Effector memory CD8-positive, alpha-beta T cell (primary cell): ENCODE measurements at places on chromosomes 1 and 21.

DNA sequence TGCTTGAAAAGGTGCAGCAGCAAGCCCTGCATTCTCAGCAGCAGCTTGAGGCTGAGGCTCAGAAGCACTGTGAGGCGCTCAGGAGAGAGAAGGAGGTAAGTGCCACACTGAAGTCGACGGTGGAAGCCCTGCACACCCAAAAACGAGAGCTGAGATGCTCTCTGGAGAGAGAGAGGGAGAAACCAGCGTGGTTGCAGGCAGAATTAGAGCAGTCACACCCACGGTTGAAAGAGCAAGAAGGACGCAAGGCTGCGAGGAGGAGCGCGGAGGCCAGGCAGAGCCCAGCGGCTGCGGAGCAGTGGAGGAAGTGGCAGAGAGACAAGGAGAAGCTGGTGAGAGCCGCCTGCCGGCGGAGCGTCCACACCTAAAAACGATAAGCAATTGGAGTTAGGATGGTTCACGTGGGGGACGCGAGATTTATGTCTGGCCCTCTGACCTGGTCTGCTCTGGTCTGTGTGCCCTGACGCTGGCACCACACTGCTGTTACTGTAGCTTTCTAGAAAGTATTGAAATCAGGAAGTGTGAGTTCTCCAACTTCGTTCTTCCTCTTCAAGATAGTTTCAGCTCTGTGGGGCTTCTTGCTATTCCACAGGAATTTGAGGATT is 26.7 kb upstream of the DIP2A start:
- H3K27me3 ChIP-seq: no peaks in the 10 kb centered on the region
- DNase-seq: peak; percentile 24
- H3K27ac ChIP-seq: peak overlapping the region; percentile 57
- H3K4me1 ChIP-seq: no peaks in the 10 kb centered on the region

DNA sequence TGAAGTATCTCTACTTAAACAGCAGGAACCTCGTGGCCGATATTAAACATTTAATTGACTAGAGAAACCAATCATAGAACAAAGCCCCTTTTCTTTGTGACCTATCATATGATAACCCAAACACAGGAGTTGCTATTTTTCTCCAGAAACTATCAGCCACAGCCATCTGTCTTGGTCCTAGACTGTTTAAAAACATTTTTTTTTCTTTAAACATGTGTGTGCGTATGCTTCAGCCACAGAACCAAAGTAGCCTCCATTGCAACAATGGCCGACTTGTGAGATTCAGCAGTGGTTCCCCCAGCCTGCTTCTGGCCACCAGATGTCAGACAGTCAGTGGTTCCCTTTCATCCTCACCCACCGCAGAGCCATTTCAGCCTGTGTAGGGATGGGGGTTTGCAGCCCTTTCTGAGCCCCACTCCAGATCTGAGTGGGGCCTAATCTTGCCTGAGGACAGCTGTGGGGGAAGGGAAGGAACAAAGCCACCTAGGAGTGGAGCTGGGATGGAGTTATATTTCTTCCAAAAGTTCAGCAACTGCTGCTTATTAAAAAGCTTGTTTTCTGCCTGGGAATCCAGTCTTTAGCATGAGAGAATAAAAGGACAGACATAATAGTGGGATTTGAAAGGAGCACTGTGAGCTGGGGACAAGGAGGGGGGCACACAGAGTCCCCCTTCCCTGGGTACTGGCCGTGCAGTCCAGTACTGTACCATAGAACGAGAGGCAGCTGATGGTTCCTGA is 11.7 kb upstream of the IGSF3 start:
- no peak for DNase-seq
- no peaks in the 10 kb centered on the region for H3K36me3 ChIP-seq
- peaks cover 39% of the 10 kb centered on the region for H3K27me3 ChIP-seq
- no peak overlapping the region for H3K4me3 ChIP-seq
- no peaks in the 10 kb centered on the region for H3K4me1 ChIP-seq
- no peak overlapping the region for H3K27ac ChIP-seq

DNA sequence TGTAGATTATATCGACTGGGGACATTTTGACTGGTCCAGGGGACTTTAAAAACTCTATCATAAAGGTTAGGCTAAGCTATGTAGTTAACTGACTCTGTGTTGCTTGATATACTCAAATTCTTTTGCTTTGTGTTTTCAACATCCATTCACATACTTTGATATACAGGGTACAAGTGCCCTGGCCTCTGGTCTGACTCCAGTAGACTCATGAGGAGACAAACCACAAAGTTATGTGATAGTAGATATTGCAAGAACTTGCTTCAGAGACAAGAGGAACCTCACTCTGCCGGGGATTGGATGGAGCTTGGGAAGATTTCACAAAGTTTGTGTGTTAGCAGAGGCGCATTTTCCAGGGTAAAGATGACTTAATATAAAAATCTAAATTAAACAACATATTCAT is 1.3 kb downstream of the GORAB start:
- H3K27me3 ChIP-seq: no peaks in the 10 kb centered on the region
- DNase-seq: no peak
- H3K27ac ChIP-seq: no peak overlapping the region

DNA sequence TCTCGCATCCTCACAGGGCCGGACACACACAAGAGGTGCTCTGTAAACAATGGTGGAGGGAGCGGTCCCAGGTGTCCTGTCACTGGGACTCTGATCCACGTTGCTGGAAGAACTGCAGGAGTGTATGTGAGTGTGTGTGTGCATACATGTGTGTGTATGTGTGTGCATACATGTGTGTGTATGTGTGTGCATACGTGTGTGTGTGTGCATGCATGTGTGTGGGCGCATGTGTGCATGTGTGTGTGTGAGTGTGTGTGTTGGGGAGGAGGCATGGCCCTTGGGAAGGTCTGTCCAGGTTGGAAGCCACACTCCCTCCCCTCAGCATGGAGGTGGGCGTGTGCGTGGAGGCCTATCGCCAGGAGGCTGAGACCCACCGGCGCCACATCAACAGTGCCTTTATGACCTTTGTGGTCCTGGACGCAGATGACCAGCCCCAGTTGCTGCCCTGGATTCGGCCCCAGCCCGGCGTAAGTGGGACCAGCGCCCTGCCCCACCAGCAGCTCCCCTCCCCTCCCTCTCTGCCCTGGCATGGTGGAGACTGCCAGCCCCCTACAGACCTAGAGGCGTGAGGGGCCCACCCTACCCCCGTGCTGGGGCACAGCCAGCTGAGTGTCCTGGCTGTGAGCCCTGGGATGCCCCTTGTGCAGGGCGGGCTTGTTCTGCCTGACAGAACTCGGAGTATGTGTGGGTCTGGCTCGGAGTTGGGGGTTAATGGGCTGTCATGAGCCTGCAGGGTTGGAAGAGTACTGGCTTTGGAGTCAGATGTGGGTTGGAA is 22.2 kb downstream of the FAM151A start:
- no peak overlapping the region for H3K27ac ChIP-seq
- H3K36me3 ChIP-seq: no peaks in the 10 kb centered on the region
- H3K4me1 ChIP-seq: peaks cover 12% of the 10 kb centered on the region
- H3K4me3 ChIP-seq: no peak overlapping the region
- DNase-seq: no peak

DNA sequence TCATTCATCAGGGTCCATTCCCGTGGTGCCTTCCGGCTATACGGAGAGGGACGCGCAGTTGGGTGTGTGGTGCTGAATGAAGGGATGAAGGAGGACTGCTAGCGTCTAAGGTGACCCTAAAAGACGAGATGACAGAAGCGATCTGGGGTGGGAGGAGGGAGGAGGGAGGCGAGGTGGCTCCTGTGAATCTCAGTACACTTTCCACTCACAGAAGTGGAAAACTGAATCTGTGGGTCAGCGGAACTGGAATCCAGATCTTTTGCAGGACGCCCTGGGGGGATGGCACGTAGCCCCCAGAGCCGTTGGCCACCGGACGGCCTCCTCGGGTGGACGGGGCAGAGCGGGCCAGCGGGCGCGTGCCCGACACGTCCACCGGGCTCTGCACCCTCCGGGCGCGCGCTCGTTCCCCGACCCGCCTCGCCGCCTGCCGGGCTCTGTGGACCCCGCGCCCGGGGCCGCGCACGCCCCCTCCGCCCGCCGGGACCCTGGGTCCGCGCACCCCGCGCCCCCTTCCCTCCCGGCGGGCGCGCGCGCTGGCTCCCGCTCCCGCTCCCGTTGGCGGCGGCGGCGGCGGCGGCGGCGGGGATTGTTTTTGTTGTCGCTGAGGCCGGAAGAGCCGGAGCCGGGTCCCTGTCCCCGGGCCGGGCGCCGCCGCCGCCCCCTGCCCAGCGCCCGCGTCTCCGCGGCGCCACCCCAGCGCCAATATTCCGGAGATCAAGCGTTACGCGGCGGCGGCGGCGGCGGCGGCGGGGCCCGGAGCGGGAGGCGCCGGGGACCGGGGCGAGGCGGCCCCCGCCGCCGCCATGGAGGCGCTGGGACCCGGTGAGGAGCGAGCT is at the start of gene AGO4:
Gene AGO4, plus strand, starts transcription at position 403 of the 836 bp plus-strand sequence. Its CDS starts 401 bp downstream, at position 804.
- H3K4me3 ChIP-seq: peak within 1 kb of the TSS; percentile 91
- peaks cover 33% of the 10 kb centered on the region for H3K4me1 ChIP-seq
- H3K27ac ChIP-seq: peak within 1 kb of the TSS; percentile 93
- no peaks in the 10 kb centered on the region for H3K27me3 ChIP-seq
- DNase-seq: peak; percentile 20
- peaks cover 16% of the 10 kb centered on the region for H3K36me3 ChIP-seq

DNA sequence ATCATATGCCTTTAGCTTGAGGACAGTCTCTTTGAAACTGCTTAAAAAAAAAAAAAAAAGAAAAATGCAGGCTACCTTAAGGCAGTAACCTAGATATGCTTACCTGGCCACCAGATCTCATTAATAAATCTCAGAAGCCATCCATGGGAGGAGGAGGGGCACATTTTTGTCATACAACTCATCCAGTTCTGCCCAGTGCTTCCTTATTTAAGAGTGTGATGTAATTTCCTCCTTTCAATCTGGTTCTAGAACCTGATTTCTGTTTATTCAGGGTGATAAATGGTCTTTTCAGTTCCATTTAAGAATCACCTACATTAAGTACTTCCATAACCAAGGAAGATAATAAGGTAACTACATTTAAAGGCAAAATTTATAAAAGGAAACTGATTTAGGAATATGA is 6.1 kb downstream of the ERRFI1 start:
- no peaks in the 10 kb centered on the region for H3K36me3 ChIP-seq
- H3K27me3 ChIP-seq: peaks cover 22% of the 10 kb centered on the region
- no peak for DNase-seq
- no peak overlapping the region for H3K4me3 ChIP-seq
- H3K27ac ChIP-seq: no peak overlapping the region
- peaks cover 2% of the 10 kb centered on the region for H3K4me1 ChIP-seq

DNA sequence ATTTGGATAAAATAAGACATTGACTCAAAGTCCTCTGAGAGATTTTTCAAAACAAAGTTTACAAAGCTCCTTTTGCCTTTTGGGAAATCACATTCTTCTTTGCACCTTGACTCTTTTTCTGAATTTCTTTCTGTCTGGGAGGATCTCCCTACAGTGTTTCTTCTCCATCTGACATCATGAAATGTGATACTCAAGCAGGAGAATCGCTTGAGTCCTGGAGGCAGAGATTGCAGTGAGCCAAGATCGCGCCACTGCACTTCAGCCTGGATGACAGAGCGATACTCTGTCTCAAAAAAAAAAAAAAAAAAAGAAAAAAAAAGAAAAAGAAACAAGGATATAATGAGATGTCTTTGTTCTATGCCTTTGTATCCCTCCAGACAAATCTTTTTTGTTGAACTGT is 13.3 kb upstream of the GRIK1 start:
- no peaks in the 10 kb centered on the region for H3K4me1 ChIP-seq
- DNase-seq: no peak
- H3K4me3 ChIP-seq: no peak overlapping the region
- H3K36me3 ChIP-seq: no peaks in the 10 kb centered on the region
- H3K27me3 ChIP-seq: no peaks in the 10 kb centered on the region
- no peak overlapping the region for H3K27ac ChIP-seq

DNA sequence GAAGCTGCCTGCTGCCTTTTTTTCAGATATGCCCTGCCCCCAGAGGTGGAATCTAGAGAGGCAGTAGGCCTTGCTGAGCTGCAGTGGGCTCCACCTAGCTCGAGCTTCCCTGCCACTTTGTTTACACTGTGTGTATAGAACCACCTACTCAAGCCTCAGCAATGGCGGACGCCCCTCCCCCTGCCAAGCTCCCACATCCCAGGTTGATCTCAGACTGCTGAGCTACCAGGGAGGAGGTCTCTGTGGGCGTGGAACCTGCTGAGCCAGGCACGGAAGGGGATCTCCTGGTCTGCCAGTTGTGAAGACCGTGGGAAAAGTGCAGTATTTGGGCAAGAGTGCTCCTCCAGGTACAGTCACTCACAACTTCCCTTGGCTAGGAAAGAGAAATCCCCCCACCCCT is 65.1 kb downstream of the MSH4 start:
- H3K36me3 ChIP-seq: no peaks in the 10 kb centered on the region
- no peak for DNase-seq
- H3K27ac ChIP-seq: no peak overlapping the region
- H3K4me3 ChIP-seq: no peak overlapping the region

GRCh38 chr1:38029081-38029681 is 16.6 kb downstream of the UTP11 start:
- H3K36me3 ChIP-seq: peaks cover 22% of the 10 kb centered on the region
- no peaks in the 10 kb centered on the region for H3K27me3 ChIP-seq
- DNase-seq: no peak
- peak overlapping the region; percentile 89 for H3K27ac ChIP-seq
- H3K4me3 ChIP-seq: no peak overlapping the region

- H3K27ac ChIP-seq: no peak overlapping the region
- H3K36me3 ChIP-seq: no peaks in the 10 kb centered on the region
Observed at GRCh38 chr1:111729271-111729921, 9.8 kb downstream of the INKA2 start.

- H3K36me3 ChIP-seq: peaks cover 61% of the 10 kb centered on the region
- no peak overlapping the region for H3K4me3 ChIP-seq
- no peak for DNase-seq
- H3K27ac ChIP-seq: peak overlapping the region; percentile 71
Observed at GRCh38 chr1:29119121-29119929, 4.4 kb downstream of the TMEM200B start.
